ENCODE measurements at places on chromosomes 13 and 19. TPM values are rescaled to one million over a fixed set of nuclear protein-coding genes. Genes with fewer than 3 reads are reported as not detected.

DNA sequence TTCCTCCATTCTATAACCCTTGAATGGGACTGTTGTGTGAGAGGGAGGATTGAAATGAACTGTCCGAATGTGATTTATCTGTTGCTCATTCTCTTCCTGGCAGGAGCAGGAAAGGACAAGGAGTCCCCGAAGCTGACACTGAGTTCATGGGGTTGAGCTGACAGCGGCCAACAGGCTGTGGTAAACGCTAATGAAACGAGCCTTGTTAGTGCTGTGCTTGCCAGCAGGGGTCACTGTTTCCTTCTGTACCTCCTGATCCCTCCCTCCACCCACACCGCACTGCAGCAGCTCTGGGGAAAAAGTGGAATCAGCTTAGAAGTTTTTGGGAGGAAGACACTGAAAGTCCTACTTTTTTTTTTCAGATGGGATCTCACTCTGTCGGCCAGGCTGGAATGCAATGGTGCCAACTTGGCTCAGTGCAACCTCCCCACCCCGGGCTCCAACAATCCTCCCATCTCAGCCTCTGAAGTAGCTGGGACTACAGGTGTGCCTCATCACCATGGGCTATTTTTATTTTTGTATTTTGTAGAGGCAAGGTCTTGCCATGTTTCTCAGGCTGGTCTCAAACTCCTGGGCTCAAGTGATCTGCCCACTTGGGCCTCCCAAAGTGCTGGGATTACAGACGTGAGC lies 6.7 kb upstream of the ZNF761 start:
- no peak overlapping the region for H3K27ac ChIP-seq
- no peaks in the 10 kb centered on the region for H3K27me3 ChIP-seq
- no peak overlapping the region for H3K4me3 ChIP-seq
- H3K36me3 ChIP-seq: no peaks in the 10 kb centered on the region
- H3K4me1 ChIP-seq: peaks cover 9% of the 10 kb centered on the region

GRCh38 chr19:55228403-55229031 lies at the start of gene TMEM86B:
TSS of gene TMEM86B (minus strand) at chr19:55228763. CDS start at chr19:55228741, 22 bp downstream.
- peaks cover 19% of the 10 kb centered on the region for H3K4me1 ChIP-seq
- H3K36me3 ChIP-seq: no peaks in the 10 kb centered on the region
- peak; percentile 83 for DNase-seq
- peak within 1 kb of the TSS; percentile 97 for H3K27ac ChIP-seq
- no peaks in the 10 kb centered on the region for H3K27me3 ChIP-seq

GRCh38 chr19:34959021-34959420 lies 5.0 kb downstream of the ZNF792 start:
- H3K27me3 ChIP-seq: no peaks in the 10 kb centered on the region
- no peak overlapping the region for H3K4me3 ChIP-seq
- H3K4me1 ChIP-seq: no peaks in the 10 kb centered on the region
- H3K27ac ChIP-seq: no peak overlapping the region

LYL1 gene
- total RNA-seq: 0.47 TPM

SYDE1 gene
- 14.5 TPM for total RNA-seq

All from hepatocyte (in vitro differentiated cells).